Stimulated activated CD8-positive, alpha-beta memory T cell treated with anti-CD3 and anti-CD28 coated beads, Interleukin-7, amount 100 ng/mL, for 4 hours (primary cell): ENCODE measurements at places on chromosomes 4 and X.

DNA sequence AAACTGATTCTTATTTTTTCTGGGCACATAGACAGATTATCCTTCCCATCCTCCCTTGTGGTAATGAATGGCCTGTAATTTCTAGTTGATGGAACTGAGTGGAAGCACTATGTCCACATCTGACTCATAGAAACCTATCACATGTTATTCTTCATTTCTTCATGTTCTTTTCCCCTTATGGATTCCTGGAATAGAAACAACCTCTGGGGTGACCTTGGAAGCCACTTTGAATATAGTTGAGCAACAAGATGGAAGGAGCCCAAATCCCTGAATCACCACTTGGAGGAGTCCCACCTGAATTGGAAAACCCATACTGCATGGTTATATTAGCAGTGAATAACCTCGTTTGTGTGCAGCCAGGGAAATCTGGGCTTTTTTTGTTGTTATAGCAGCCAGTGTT is 137.8 kb downstream of the MID1IP1 start:
- no peak for DNase-seq

GRCh38 chr4:156472624-156473023 is 499.0 kb downstream of the PDGFC start:
- no peak for DNase-seq

- no peak for DNase-seq
Measured at GRCh38 chr4:99506781-99507180, 4.0 kb upstream of the C4orf17 start.

- no peak for DNase-seq
Measured at GRCh38 chr4:133152831-133153481, 3.9 kb downstream of the PCDH10 start.

DNA sequence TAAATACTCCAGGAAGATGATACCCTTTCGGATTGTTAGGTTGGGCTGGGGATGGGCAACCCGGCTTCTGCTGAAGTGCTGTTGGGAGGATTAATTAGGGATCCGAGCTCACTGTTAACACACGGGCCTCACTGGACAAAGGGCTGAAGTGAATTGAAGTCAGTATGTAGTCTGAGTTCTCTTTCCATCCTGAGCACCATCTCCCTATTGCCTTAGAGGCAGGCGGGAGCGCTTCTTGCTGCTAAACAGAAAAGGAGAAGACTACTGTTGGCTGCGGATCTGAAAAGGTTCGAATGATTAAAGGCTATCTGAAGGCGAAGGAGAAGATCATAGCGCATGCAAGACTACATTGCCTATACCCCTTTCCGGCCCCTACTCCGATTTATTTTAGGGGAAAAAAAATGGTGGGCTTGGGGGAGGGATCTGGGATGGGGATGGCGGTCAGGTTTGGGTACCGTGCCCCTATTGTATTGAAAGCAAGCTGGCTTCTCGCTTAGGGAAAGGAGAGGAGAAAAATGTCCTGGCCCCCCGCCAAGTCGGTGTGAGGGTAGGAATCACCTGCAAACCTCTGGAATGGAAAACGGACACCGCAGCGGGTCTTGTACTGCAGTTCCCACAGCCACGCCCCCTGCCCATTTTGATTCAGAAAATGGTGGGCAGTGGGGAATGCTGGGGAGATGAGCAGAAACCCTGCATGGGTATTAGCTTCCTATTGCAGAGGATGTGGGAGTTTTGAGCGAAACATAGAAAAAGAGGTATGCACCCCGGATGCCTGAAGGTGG is 22.3 kb downstream of the MORF4L2 start:
- no peak for DNase-seq
